ENCODE measurements at places on chromosomes 5 and 9.

GRCh38 chr5:96919754-96920197, 16.1 kb upstream of the LNPEP start:
- no peak for DNase-seq

GRCh38 chr9:100379862-100380261, 27.1 kb upstream of the TEX10 start:
- peak; percentile 69 for DNase-seq

GRCh38 chr5:122311961-122312590, at the start of gene SNCAIP:
TSS of gene SNCAIP (plus strand) at chr5:122312237. CDS start at chr5:122391135, 78,898 bp downstream.
- DNase-seq, result no peak

GRCh38 chr5:93219641-93220145, 361.3 kb downstream of the NR2F1-AS1 start:
- DNase-seq, result no peak

DNA sequence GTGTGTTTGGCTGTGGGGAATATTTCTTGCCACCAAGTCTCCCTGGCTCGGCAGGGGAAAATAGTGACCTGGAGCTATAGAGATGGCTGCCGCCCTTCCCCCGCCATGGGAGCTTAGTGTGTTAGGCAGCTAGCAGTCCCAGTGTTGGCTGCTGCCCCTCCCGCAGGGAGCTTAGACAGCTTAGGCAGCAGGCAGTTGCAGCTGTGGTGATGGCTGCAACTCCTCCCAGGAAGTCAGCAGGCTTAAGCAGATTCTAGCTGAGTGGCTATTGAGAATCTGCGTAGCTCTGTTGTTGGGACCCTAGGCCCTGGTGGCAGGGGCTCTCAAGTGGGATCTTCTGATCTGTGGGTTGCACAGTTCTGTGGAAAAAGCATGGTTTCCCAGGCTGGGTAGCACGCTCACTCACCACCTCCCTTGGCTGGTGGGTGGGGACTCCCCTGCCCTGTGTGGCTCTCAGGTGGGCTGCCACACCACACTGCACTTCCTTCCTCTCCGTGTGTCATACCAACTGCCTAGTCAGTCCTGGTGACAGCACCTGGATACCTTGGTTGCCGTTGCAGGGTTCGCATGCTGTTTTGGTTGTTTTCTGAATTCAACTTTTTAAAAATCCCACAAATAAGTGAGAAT, 9.3 kb downstream of the OR1N2 start:
- DNase-seq, result no peak

DNA sequence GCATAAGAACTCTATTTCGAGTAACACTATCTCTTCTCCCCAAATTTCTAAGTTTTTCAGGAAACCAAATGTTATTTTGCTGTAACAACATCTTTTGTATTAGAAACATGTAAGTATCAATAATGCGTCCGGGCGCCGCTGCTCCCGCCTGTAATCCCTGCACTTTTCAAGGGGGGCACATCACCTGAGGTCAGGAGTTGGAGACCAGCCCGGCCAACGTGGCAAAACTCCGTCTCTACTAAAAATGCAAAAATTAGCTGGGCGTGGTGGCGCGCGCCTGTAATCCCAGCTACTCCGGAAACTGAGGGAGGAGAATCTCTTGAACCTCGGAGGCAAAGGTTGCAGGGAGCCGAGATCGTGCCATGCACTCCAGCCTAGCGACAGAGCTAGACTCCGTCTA, 881.1 kb upstream of the NUDT12 start:
- no peak for DNase-seq

- no peak for DNase-seq
These were observed 3.0 kb upstream of the IFNW1 start for GRCh38 chr9:21144603-21145002.

- no peak for DNase-seq
These were observed 232.6 kb downstream of the EPB41L4A start for GRCh38 chr5:112186401-112186990.

DNA sequence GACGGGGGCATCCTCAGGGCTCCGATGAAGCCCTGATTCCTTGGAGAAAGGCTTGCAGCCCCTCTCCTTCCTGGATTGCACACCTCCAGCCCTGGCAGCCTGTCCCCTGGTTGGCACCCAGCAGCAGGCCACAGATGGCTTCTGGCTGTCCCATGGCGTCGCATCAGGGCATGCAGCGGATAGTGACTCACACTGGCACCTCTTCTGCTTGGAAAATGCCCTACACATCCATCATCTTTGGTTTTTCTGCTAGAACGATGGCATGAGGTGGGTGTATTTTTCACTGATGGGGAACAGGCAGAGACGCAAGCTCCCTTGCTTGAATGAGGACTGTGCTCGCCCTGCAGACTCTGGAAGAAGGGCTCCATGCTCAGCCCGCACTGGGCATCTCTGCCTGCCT, 23.2 kb upstream of the IER5L start:
- no peak for DNase-seq

GRCh38 chr9:73609381-73609780, 457.7 kb downstream of the ANXA1 start:
- no peak for DNase-seq

GRCh38 chr5:148125641-148126040, 42.7 kb upstream of the SPINK14 start:
- no peak for DNase-seq

DNA sequence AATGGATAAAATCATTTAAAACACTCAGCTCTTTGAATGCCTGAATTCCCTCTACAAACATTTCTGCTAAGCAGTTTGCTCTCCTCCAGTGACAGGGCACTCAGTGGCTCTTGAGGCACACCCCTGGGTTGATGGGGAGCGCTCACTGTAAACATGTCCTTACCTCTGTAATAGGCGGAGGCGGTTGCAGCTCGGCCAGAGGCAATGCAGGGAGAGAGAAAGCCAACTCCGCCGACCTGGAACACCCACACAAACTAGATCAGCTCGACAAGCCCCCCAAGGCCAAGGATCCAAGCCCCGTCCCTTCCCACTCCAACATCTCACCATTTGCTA, 329 bp downstream of the CDC23 start:
- no peak for DNase-seq

DNA sequence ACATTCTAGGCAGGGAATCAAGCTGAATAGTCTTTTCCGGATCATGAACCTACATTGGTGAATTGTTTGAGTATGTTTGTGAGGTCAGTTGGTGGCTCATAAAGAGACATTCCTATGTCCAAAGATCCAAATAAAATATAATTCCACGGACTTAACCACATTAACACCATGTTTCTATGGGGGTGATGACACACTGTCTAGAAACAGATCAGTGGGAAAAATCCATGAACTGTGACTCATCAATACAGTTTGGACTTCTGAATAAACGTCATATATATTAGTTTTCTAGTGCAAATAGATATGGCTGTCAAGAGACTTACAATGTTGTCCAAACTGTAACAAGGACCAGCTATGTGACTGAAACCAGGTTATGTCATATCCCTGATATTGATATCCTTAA, 509.9 kb upstream of the TYRP1 start:
- no peak for DNase-seq

GRCh38 chr5:180098991-180099732, 27.6 kb upstream of the RNF130 start:
- DNase-seq, result no peak

DNA sequence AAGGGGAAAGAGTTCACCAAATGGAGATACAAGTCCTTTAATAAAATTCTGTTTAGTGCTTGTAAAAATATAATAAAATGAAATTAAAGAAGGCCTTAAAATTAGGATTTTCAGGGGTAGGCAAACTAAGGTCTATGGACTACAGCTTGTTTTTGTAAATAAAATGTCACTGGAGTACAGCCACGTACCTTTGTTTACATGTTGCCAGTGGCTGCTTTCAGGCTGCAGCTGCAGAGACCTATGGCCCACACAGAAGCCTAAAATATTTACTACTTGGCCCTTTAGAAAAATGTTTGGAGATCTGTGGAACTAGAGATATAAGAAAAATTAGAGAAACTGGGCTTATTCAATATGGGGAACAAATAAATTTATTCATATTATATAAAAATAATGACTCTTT, 122.8 kb downstream of the RPS23 start:
- DNase-seq, result no peak

DNA sequence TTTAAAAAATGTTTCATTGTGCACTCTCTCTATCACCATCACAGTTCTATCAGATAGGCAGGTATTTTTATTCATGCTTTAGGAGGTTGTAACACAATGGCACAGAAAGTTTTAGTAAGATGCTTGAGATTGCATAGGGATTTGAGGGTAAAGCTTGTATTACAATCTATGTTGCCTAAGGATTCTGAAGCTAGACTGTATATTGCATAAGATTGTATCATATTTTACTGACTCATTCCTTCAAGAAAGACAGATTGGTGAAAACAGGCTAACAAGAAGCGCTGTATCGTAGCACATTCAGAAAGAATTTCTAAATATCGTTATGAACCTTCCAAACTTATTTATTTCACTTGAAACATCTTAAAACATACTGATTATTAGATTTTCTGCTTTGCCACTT, 577.7 kb downstream of the EBF1 start:
- peak; percentile 69 for DNase-seq

- no peak for DNase-seq
These were observed 107.1 kb downstream of the PHF2 start for GRCh38 chr9:93683331-93684134.

Measured in fibroblast of skin of left biceps (primary cell).